Activated T-helper 9 cell treated with anti-CD3 and anti-CD28 coated beads, Interleukin-2, amount 50 U/mL, for 16 hours (primary cell): ENCODE measurements at places on chromosomes 3 and 15.

DNA sequence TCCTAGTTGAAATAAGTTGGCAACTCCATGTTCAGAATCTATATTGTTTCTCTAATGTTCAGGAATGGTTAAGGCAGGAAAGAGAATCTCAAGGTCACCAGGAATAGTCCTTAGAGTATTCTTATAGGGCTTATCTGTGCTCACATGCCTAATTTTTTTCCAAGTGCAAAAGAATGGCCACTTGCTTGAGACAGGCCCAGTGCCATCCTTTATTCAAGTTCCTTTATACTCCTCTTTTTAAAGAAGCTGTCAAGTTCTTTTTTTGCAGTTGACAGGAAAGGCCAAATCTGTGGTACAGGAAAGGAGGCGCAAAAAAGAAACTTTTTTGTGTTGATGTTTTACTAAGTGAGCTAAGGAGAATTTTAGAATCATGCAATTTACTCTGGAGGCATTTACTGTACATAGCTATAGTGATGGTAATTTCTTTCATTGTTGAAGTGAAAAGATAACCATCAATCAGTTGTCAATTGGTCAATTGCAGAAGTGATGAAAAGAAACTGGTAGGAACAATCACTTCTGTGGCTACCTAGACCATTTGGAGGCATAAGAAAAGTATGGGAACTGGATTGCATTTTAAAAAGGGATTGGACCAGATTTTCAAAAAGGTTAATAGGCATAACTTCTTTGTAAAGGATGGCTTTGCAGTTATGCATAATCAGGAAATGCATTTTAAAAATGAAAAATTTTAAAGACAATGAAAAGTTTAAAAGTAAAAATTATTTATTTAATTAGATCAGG lies 102.5 kb upstream of the SOX2 start:
- DNase-seq, result no peak

DNA sequence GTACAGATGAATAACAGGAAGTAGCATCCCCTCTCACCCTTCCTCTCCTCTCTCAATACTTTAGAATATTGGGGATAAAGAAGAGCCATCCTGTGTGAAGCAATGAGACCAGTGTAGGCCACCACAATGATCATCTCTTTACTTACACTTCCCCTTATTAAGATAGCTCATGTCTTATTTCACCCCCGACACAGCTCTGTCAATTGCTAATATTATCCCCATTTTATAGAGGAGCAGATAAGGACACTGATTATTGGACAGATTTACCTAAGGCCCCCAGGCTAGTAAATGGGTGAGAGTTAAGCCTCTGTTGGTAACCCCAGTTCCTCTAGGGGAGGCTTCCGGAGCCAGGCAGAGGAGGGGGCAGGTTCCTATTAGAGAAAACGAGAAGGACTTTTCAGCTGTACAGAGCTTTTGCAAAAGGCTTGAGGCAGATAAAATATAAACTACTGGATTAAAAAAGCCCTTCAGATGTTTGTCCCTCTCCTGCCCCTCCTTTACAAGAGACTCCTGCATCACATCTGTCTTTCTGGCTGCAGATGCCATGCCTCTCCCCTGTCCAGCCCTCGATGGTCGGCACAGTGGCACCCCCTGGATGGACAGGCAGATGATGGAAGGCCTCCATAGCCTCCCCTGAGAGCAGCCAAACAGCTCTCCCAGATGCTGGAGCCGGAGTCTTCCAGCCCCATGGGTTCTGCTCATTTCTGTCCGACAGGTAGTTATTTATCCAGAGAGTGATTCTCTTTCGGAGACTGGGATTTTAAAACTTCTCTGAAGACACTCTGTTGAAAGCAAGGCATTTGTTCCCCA lies 49.4 kb upstream of the LCTL start:
- DNase-seq, result no peak

DNA sequence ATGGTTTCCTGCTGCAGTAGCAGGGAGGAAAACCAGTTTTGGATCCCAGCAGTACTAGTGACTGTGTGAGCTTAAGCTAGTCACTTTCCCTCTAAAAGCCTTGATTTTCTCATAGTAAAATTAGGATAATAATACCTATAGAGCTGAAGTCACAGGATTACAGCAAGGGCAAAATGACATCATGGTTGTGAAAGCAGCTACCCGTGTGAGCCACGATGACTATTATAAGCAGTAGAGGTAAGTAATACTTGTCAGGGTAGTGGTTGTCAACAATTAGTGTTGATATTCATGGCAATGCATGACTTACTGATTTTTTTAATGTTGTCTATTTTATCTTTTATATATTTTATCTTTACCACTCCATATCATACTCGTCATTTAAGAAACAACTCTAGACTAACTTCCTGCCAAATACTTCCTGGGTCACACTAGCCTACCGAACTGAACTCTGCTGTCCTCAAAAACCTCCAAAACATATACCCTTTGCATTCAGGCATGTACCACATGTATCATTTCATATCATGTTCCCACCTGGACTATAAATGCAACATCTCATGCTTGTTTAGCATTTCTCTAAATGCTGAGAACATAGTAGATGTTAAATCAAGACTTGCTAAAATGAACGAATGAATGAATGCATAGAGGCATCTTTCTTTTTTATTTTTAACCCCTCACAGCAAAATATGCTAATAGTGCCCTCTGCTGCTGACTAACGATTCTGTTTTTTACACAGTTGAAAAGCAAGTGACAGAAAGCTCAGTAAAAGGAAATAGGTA lies 172.6 kb downstream of the P3H2 start:
- no peak for DNase-seq

- no peak for DNase-seq
These were observed 271.5 kb upstream of the COL8A1 start for GRCh38 chr3:99366663-99367429.

GRCh38 chr3:42796332-42796885 lies 7.9 kb downstream of the HIGD1A start:
- no peak for DNase-seq

GRCh38 chr3:45528429-45528828 lies 66.1 kb upstream of the LIMD1 start:
- DNase-seq, result no peak

DNA sequence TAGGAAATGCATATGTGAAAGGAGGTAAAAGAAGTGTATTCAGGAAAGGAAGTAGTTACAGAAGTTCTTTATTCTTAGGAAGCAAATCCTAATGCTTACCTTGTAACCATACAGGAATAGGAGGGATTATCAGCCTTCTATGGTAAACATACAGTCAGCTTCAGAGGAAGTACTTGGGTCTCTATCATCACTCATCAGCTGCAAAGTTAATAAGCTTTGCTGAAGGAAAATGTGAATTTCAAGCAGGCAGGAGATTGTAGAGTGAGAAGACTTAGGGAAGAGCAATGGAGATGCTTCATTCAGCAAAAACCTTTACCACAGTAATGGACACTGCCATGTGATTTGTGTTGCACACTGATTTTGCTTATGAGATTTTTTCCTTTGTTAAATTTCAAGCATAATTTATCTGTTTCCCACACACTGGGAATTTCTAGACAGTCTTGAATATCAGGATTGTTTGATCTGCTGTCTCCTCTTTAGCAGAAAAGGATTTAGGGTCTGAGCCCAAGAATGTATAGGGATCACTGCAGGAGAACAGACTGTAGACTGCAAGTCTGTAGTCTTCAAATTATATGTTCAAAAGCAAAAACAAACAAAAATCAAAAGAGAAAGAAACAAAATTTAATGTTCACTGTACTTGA lies 150.8 kb downstream of the ZNF609 start:
- no peak for DNase-seq

GRCh38 chr15:22226034-22226790 lies 145.9 kb downstream of the OR4M2 start:
- DNase-seq, result no peak

GRCh38 chr3:119219069-119219468 lies 21.6 kb downstream of the B4GALT4 start:
- DNase-seq, result no peak

- DNase-seq, result no peak
These were observed 41.4 kb downstream of the NTRK3 start for GRCh38 chr15:88215066-88215648.

DNA sequence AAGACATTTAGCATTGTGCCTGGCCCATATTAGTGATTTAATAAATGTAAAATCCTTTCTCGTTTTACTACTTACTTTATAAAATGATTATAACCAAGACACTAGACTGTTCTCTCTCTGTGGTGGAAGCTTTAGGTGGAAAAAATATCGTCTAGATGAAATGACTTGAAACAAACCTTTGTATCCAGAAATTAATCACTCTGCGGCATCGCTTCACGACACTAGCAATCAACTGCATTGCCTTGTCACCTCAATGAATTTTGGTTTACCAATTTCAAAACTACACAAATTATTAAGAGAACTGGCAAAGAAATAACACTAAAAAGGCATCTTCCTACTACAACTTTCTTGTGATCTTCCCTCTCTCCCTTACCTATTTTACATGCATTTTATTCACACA lies 627.2 kb upstream of the ROBO1 start:
- DNase-seq, result no peak

- no peak for DNase-seq
These were observed 77.1 kb downstream of the USP13 start for GRCh38 chr3:179729981-179730380.

- no peak for DNase-seq
These were observed 204.1 kb downstream of the WNT5A start for GRCh38 chr3:55282994-55283393.

- DNase-seq, result no peak
These were observed 60.7 kb downstream of the CACNA1D start for GRCh38 chr3:53555068-53555588.

GRCh38 chr3:10998542-10998941 lies 6.0 kb downstream of the SLC6A1 start:
- no peak for DNase-seq

GRCh38 chr3:64895991-64896895 lies 208.4 kb upstream of the ADAMTS9 start:
- DNase-seq, result no peak

DNA sequence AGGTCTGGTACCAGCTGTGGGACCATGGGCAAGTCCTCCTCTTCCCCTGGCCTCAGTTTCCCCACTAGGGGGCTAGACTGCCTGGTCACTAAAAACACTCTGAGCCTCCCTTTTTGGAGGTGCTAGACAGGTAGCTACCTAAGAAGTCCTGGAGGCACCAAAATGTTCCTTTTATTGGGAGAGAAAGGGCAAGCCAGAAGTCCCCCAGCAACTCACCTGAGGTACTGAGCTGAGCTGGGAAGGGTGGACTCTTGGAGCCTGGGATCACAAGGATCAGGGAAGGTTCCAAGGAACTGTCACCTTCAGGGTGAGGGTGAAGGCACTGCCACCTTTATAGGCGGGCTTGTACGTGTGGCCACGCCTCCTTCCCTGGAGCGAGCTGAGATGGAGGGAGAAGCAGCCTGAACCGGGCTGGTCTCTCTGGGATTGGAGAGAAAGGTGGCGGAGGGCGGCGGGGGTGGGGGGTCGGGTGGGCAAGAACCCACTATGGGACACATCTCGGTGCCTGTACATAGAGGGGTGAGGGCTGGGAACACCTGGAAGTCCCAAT lies at the start of gene CYP1A1:
Gene CYP1A1, minus strand, starts transcription at position 304 of the 550 bp plus-strand sequence. CDS start 2,431 bp downstream, outside the sequence.
- DNase-seq, result peak; percentile 20

GRCh38 chr3:103992469-103992868 lies 1374.2 kb upstream of the ALCAM start:
- DNase-seq, result no peak

GRCh38 chr15:77606142-77607034 lies 26.3 kb downstream of the LINGO1 start:
- no peak for DNase-seq

GRCh38 chr15:79028411-79028964 lies 62.1 kb downstream of the RASGRF1 start:
- DNase-seq, result no peak

GRCh38 chr3:113261063-113261625 lies 49.8 kb downstream of the BOC start:
- DNase-seq, result no peak

DNA sequence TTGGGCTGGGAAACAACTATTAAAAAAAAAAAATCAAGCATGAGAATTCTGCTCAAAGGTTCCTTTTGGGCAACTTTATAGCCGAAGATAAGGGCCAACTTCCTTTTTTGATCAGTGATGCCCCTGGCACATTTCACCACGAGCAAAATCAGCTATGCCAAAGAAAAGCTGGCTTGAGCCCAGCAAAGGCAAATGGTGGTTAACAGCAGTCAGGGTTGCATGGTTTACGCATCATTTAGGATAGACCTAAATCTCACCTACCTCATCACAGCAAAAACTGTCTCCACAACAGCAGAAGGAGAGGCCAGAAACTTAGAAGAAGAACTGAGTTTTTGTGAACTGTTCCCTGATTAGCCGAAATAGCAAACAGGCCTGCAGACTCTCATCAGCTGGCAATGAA lies 220.1 kb upstream of the CDIN1 start:
- DNase-seq, result no peak

DNA sequence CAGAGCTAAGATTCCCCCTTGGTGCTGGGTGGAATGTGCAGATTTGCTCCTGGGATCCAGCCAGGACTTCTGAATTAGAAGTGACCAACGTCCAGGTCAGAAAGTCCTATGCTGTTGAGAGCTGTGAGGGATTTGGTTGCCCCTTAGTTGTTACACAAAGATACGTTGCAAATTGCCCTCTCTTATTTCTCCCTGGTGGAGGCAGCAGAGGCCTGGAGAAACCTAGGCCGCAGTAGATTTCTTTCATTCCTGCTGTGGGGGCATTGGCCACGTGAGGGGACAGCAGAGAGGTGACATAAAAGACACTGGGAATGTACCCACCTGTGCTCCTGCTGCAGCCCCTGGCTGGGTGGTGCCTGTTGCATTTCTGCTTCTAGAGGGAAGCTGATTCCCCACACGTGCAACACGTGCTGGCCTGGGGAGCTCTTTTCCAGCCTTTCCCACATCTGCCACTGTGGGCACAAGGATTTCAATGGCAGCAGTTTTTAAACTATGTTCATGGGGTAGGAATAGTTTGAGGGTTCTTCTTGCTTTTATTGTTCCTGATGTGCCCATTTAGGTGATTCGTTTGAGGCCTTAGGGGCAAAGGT lies 65.7 kb downstream of the SYNM start:
- DNase-seq, result no peak
